ENCODE measurements at places on chromosomes 1 and 21.

- H3K27ac ChIP-seq = no peak overlapping the region
- no peaks in the 10 kb centered on the region for H3K27me3 ChIP-seq
- peak; percentile 57 for DNase-seq
- H3K36me3 ChIP-seq = no peaks in the 10 kb centered on the region
Observed at GRCh38 chr1:87151500-87152421, 176.9 kb upstream of the LMO4 start.

GRCh38 chr1:110152133-110152785 lies 2.0 kb downstream of the SLC6A17 start:
- H3K27ac ChIP-seq = no peak overlapping the region
- H3K36me3 ChIP-seq = no peaks in the 10 kb centered on the region
- H3K4me1 ChIP-seq = peaks cover 11% of the 10 kb centered on the region
- H3K4me3 ChIP-seq = no peak overlapping the region
- peak; percentile 6 for DNase-seq

GRCh38 chr1:38003261-38004250 lies 1.8 kb downstream of the FHL3 start:
- H3K36me3 ChIP-seq = peaks cover 6% of the 10 kb centered on the region
- peaks cover 48% of the 10 kb centered on the region for H3K4me1 ChIP-seq
- DNase-seq = peak; percentile 40
- H3K27ac ChIP-seq = peak overlapping the region; percentile 57

DNA sequence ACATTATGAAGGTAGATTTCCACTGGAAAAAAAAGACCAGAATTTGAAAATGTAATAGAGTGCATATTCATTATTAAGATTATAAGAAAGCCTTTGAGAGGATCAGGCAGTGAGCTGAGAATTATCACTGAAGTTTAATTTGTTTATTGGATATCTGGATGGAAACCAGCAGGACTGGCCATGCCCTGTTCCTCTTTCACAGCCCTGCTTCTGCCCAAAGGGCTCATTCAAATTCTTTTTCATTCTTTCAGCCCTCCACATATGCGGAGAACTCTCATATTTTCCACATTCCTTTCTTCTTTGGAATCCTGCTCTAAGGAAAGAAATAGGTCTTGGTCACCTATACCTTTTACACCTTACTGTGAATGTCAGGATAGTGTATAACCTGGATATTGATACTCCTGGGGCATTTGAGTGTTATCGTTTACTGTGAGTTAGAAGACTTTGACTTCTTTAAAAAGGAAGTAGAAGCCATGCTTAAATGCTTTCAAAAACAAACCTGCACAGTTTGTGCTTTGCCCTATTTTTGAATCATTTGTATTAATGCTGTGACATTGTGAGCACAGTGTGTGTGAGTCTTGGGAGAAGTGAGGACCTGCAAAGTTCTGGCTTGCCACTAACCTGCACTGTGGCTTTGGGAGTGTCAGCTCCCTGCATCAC lies 35.5 kb downstream of the ST6GALNAC3 start:
- no peak overlapping the region for H3K27ac ChIP-seq
- H3K27me3 ChIP-seq = no peaks in the 10 kb centered on the region
- no peaks in the 10 kb centered on the region for H3K4me1 ChIP-seq
- no peaks in the 10 kb centered on the region for H3K36me3 ChIP-seq
- no peak for DNase-seq

DNA sequence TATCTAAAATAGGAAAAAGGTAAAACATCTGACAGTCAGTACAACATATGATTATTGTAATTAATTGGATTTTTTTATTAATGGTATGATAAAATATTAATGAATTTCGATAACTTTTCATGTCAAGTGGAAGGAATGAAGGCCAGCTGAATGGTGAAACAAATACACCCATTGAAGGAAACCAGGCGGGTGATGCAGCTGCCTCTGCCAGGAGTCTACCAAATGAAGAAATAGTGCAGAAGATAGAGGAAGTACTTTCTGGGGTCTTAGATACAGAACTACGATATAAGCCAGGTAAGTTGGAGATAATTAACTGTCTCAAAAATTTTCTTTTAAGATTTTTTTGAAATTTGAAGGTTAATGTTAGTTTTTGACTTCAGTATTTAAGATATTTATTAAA lies 3.2 kb downstream of the SON start:
- no peak overlapping the region for H3K27ac ChIP-seq
- peaks cover 5% of the 10 kb centered on the region for H3K4me1 ChIP-seq
- peaks cover 23% of the 10 kb centered on the region for H3K36me3 ChIP-seq
- DNase-seq = no peak
- H3K4me3 ChIP-seq = peak overlapping the region; percentile 98
- no peaks in the 10 kb centered on the region for H3K27me3 ChIP-seq

DNA sequence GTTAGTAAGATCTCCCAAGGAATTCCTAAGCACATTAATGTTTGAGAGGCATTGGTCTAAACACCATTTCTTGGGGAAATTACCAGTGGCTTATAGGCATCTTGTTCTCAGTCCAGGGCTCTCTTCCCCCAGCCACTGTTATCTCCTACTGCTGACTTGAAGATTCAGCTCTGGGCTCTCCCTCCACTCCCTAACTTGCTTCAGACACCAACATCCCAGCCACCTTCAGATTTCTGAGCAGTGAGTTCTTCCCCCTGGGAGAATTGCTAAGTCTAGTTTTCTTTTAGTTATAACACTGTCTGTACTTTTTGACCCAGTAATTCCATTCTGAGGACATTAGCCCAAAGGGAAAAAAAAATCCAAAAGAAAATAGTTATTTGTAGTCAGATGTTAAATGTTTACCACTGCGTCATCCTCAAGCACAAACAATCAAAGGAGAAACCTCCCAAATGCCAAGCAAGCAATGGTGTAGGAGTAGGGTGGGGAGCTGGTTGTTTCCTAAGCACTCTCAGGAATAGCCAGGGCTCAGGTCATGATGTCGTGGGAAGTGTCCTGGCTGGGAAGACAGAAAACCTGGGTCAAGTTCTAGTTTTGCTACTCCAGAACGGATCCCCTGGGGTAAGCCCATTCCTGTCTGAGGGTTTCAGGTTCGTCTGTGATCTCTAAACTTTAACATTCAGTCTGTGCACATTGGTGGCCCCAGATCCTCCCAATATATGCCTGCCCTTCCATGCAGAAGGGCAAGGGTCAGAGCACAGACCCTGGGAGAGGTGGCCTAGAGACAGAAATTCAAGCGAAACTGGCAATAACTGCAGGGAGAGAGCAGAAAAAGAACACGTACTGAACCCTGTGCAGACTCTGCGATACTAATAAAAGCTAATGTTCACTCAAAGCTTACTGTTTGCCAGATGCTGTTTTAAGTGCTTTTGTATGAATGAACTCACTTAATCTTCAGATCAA lies 191.1 kb upstream of the FGGY start:
- peaks cover 7% of the 10 kb centered on the region for H3K4me1 ChIP-seq
- no peaks in the 10 kb centered on the region for H3K36me3 ChIP-seq
- no peaks in the 10 kb centered on the region for H3K27me3 ChIP-seq
- H3K4me3 ChIP-seq = peak overlapping the region; percentile 45

GRCh38 chr1:111576547-111576946 lies 43.0 kb upstream of the RAP1A start:
- H3K4me3 ChIP-seq = no peak overlapping the region
- H3K4me1 ChIP-seq = no peaks in the 10 kb centered on the region
- no peaks in the 10 kb centered on the region for H3K27me3 ChIP-seq
- H3K27ac ChIP-seq = no peak overlapping the region
- no peak for DNase-seq
- no peaks in the 10 kb centered on the region for H3K36me3 ChIP-seq

DNA sequence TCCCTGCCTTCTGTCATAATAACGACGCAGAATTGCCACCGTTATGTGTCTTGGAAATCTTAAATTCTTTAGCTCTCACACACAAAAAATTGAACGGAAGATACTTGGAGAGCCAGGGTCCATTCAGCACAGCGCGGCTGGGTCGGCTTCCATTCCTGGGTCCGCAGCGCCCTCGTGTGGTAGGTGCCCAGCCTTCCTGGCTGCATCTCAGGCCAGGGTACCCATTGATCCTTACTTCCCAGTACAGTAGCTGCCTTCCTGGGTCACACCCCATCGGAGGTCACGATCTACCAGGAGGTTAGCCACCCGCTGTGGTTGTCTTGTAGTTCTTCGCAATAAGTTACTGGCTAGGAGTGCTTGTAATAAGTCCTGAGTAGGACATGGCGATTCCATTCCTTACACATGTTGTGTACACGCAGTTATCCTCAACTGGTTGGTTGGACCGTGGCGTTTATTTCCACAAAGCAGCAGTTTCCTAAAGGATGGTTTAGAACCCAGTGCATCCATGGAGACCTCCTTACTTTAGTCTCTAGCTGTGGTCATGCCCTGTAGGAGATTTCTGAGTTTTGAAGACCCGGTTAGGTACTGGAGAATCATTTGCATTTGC lies 9.9 kb upstream of the MTARC1 start:
- H3K27me3 ChIP-seq = no peaks in the 10 kb centered on the region
- peak; percentile 48 for DNase-seq
- no peak overlapping the region for H3K27ac ChIP-seq
- no peaks in the 10 kb centered on the region for H3K36me3 ChIP-seq
- H3K4me3 ChIP-seq = no peak overlapping the region

- DNase-seq = peak; percentile 12
- no peak overlapping the region for H3K27ac ChIP-seq
- H3K36me3 ChIP-seq = no peaks in the 10 kb centered on the region
- no peaks in the 10 kb centered on the region for H3K4me1 ChIP-seq
- H3K27me3 ChIP-seq = no peaks in the 10 kb centered on the region
Observed at GRCh38 chr1:77175230-77175844, 43.9 kb downstream of the PIGK start.

DNA sequence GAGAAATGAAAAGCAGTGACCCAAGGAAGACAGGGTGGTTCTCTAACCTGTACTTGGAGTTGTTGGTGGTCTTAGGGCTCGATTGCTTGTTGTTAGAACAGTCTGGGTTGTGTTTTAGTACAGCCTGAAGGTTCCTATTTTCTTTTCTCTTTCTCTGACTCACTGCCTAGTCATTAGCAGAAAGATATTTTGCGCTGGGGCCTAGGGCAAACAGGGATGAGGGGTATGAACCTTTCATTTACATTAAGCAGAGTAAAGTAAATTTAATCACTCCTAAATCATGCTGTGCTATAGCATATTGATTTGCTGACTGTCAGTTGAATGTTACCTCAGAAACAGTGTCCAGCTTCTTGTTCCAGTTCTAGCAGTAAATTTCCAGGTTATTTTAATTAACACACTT lies 197.2 kb downstream of the RWDD3 start:
- H3K36me3 ChIP-seq = no peaks in the 10 kb centered on the region
- H3K4me3 ChIP-seq = no peak overlapping the region
- DNase-seq = no peak
- H3K4me1 ChIP-seq = no peaks in the 10 kb centered on the region
- no peak overlapping the region for H3K27ac ChIP-seq

Data from mesenchymal stem cell (in vitro differentiated cells and primary cell).